Right ventricle myocardium superior (tissue), 1 donor: ENCODE measurements at places on chromosomes 11 and 22. TPM values are rescaled to one million over a fixed set of nuclear protein-coding genes. Genes with fewer than 3 reads are reported as not detected.

The SCGB1A1 gene
- not detected for total RNA-seq

The FAM180B gene
- not detected for total RNA-seq

The ALX4 gene
- total RNA-seq: 0.03 TPM

The TMEM45B gene
- total RNA-seq: not detected

The CSNK2A3 gene
- 1.2 TPM for total RNA-seq

The MCHR1 gene
- 0.54 TPM for total RNA-seq

The BRSK2 gene
- total RNA-seq: 0.67 TPM

The IRAG1 gene
- 4.5 TPM for total RNA-seq

The SYCE3 gene
- total RNA-seq: not detected

The RIC3 gene
- 11.1 TPM for total RNA-seq

The ARHGAP42 gene
- 7.2 TPM for total RNA-seq

The SPON1 gene
- 3.0 TPM for total RNA-seq

The GLB1L2 gene
- 0.30 TPM for total RNA-seq

The PRDM10 gene
- total RNA-seq: 4.9 TPM

The KRTAP5-9 gene
- total RNA-seq: not detected

The DEFB131B gene
- not detected for total RNA-seq

The DRG1 gene
- total RNA-seq: 60.6 TPM

The MTNR1B gene
- not detected for total RNA-seq

The ASCC2 gene
- 28.5 TPM for total RNA-seq

The MS4A7 gene
- 11.9 TPM for total RNA-seq

The MGAT3 gene
- 3.9 TPM for total RNA-seq

The LZTR1 gene
- 24.7 TPM for total RNA-seq

The ZBTB16 gene
- total RNA-seq: 64.8 TPM

The HOATZ gene
- not detected for total RNA-seq

The EIF3D gene
- total RNA-seq: 66.2 TPM

The CCDC81 gene
- 0.32 TPM for total RNA-seq

The DRD4 gene
- not detected for total RNA-seq

The CREB3L1 gene
- 69.2 TPM for total RNA-seq

The HEPN1 gene
- not detected for total RNA-seq

The OR2D2 gene
- not detected for total RNA-seq

The OR5T3 gene
- total RNA-seq: not detected

The ADORA2A gene
- total RNA-seq: 4.1 TPM

The YPEL4 gene
- total RNA-seq: 0.54 TPM

The UBQLNL gene
- not detected for total RNA-seq

The GSTT2 gene
- total RNA-seq: 0.62 TPM

The WT1 gene
- 2.3 TPM for total RNA-seq

The PAMR1 gene
- total RNA-seq: 14.5 TPM
